Right ventricle myocardium superior (tissue), 1 donor: ENCODE measurements at places on chromosomes 4 and X.

DNA sequence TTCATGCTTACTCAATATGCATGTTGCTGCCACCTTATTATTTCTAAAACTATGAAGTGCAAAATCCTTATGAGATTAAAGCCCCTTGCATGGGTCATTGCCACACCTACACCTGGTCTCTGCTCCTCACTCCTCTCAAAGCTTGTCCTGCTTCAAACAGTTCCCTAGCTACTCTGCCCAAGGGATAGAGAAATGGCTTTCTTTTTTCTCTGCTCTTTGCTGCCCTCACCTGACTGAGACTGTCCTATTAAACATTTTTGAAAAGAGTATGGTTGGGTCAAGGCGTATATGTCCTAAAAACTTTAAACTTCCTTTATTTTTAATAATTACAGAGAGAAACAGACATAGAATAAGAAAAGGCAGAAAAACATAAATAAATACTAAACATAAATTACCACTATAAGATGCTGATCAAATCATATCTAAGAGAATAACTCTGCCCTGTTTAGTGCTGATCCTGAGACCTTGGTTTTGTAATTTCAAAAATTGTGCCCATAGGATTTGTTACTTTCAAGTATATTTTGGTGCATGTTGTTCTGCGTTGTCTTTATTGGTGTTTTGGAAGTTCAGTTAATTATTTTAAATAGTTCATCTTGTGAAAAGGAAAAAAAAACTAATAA, 704.9 kb upstream of the PABPC4L start:
- DNase-seq = no peak

- DNase-seq = no peak
Observed at GRCh38 chr4:182042945-182043344, 200.3 kb upstream of the TENM3 start.

GRCh38 chr4:114034189-114034588, 54.7 kb upstream of the ARSJ start:
- DNase-seq = no peak

GRCh38 chrX:136196691-136197155, 49.4 kb downstream of the FHL1 start:
- no peak for DNase-seq

DNA sequence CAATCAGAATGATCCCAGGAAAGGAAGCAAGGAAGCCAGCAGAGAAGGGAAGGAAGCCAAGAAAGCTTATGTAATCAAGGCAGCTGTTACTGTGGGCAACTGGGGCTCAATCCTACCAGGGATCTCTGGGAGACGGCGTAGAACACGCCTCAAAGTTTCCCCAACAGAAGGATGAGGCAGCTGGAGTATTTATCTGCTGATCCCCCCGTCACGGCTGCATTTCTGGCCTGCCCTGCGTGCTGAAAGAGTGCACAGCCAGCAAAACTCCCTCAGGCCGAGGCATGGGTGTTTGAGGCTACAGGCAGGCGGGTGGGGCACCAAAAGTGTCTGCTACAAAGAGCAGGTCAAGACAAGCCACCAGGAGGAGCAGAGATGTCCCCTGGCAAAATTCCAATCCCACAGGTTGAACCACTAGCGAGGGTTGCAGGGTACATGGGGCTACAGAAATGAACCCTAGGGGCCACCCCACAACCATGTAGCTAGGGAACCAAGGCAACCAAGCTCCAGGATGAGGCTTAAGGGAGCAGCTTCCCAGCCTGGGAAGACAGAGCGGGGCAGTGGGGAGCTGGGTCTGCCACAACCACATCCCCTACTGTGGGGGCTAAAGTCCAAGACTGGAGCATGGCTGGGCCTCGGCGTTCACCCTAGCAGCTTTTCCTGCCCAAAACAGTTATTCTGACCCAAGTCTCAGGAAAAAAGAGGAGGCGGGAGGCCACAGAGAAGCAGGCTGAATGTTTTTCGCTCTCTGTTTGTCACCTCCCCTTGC, 113.4 kb downstream of the BCOR start:
- no peak for DNase-seq

- DNase-seq = no peak
Observed at GRCh38 chr4:46445710-46446314, 55.9 kb upstream of the GABRA2 start.

- peak; percentile 60 for DNase-seq
Observed at GRCh38 chr4:1763550-1764080, 29.5 kb upstream of the FGFR3 start.
